ENCODE measurements at places on chromosomes 5 and 9. TPM values are rescaled to one million over a fixed set of nuclear protein-coding genes. Genes with fewer than 3 reads are reported as not detected.

Gene AHRR
- total RNA-seq: 0.14 TPM

DNA sequence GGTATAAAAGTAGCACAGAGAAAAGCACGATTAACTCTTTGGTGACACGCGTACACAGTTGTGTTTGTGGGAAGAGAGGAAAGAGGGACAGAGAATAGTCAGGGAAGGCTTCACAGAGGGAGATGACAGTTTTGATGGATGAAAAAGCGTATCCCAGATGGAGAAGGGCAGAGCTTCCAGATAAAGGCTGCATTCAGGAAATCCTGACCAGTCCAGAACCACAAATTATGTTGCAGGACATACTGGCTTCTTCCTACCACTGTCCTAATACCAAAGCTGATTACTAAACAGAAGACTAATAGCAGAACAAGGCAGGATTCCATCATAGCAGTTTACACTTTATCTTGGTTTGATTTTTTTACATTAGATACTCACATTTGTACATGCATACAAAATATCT is 34.5 kb downstream of the SLC31A2 start:
- no peak for DNase-seq

Gene TAF9
- 51.3 TPM for total RNA-seq

Gene AJM1
- total RNA-seq: 2.1 TPM

Gene DROSHA
- 18.6 TPM for total RNA-seq

Gene CDH6
- total RNA-seq: not detected

- DNase-seq: no peak
Measured at GRCh38 chr9:135827866-135828580, 79.3 kb downstream of the CAMSAP1 start.

Gene ANGPTL2
- not detected for total RNA-seq

DNA sequence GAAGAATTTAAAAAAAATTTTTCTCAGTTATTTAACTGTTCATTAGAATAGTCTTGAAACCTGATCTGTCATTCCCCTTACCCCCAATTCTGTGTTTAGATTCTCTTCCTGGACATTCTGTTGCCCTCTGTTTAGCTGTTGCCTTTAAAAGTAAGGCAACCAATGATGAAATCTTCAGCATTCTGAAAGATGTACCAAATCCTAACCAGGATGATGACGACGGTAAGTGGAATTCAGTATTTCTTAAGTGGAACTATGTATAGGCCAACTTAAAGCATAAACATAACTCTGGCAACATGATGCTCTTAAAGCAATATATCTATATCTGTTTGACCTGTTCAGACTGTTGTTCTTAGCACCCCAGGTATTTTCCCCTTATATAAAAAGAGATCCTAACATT is 27.2 kb downstream of the NCBP1 start:
- DNase-seq: no peak

DNA sequence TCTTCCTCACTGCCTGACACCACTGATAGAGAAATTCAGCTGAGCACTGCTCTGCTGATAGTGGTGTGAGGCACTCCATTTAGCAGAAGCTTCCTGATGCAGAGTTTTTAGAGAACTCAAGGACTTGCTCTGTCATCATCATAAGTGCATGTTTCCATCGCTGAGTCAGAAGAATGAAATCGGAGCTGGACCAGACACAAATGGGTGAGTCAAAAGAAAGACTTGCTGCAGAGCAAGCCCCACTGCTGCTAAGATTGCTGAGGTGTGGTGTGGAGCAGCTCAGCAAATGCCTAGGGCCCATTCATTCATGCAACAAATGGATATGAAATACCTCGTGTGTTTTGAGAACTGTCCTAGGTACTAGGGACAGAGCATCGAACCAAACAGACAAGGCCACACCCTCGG is 410.2 kb upstream of the SLC30A5 start:
- DNase-seq: no peak

GRCh38 chr9:135663451-135663770 is 302 bp downstream of the LCN9 start:
- DNase-seq: no peak

Gene MCC
- total RNA-seq: 4.3 TPM

Gene FAM200C
- total RNA-seq: 0.14 TPM

GRCh38 chr9:2674141-2674824 is 43.0 kb upstream of the KCNV2 start:
- no peak for DNase-seq

GRCh38 chr9:8857068-8857925 is 1057.7 kb upstream of the DMAC1 start:
- no peak for DNase-seq

Gene AK8
- total RNA-seq: not detected

GRCh38 chr5:168209997-168210396 is 81.4 kb upstream of the WWC1 start:
- DNase-seq: no peak

- DNase-seq: no peak
Measured at GRCh38 chr5:83740741-83741140, 20.1 kb upstream of the HAPLN1 start.

DNA sequence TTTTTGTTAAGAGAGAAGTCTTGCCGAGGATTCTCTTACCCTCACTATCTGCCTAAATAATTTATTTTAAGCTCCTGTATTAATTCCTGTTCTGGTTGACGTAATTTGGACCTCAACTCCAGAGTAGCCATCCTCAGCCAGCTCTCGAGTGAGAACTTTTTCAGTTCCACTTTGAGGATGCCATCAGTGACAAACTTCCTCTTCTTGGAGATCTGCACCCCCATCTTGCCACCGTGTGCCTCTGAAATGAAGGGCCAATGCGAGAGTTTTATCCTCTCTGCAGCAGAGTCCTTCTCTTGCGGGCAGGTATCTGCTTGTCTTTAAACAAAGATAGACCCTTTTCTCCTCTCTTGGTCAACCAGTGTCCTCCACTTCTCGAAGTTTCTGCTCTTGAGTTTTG is 19.5 kb upstream of the TMEM174 start:
- no peak for DNase-seq

DNA sequence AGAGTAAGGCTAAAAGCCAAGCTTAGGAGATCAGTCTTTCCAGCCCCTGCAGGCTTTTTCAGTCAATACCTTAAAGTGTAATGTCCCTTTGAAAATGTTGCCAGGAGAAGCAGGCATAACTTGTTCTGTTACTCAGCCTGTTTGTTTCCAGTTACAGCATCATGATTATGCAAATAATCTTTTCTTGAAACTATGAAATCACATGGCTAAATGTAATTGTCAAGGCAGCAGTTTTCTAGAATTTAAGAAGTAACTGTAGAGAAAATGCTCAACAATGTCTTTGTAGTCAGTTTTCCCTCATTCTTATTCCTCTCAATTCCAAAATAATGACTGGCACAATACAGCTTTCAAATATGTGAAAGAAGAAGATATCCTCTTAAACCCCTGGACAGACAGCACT is 1.9 kb upstream of the GPR107 start:
- no peak for DNase-seq

Gene PPP3R2
- total RNA-seq: not detected

- no peak for DNase-seq
Measured at GRCh38 chr5:78719504-78720219, 71.1 kb upstream of the LHFPL2 start.

Gene S100Z
- total RNA-seq: not detected

- no peak for DNase-seq
Measured at GRCh38 chr5:133892774-133893173, 75.7 kb downstream of the C5orf15 start.

Gene NIPBL
- 119 TPM for total RNA-seq

DNA sequence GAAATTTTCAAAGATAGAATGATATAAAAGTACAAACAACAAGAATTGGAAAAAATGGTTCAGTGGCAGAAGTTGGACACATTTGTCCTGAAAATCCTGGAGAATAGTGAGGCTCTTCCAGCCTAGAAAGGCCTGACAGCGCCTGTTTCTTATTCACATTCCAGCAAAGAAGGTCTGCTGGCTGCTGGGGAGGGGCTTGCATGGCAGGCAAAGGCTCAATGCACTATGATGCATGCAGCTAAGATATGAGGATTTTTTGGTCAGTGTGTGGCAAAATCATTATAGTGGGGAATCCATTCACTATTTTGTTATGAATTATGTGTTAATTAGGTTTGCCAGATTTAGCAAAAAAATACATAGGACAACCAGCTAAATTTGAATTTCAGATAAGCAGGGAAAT is 243.9 kb upstream of the SLC30A5 start:
- no peak for DNase-seq

DNA sequence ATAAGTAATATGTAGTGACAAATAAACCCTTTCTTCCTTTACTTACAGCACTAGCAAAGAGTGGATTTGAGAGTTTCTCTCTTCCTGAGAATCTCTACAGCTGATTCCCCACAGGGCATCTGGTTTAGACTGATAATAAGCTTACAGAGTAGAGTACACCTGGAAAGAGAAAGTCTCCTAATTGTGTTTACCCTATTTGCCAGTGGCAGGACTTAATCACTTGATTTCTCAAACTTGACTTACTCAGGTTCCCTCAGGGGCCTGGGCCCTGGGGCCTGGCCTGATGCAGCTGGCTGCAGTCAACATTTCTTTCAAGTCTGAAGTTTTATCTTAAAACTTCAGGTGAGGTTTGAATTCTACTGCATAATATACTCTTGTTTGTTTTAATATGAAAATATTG is 38.0 kb upstream of the UBTD2 start:
- no peak for DNase-seq

Gene ENTPD2
- not detected for total RNA-seq

Gene CREBRF
- total RNA-seq: 92.9 TPM

Gene GZMA
- total RNA-seq: 13.4 TPM

GRCh38 chr5:93189707-93190120 is 391.3 kb downstream of the NR2F1-AS1 start:
- no peak for DNase-seq

- no peak for DNase-seq
Measured at GRCh38 chr5:172534229-172535107, 80.1 kb upstream of the SH3PXD2B start.

GRCh38 chr5:54186912-54187445 is 123.4 kb downstream of the ARL15 start:
- DNase-seq: no peak

- DNase-seq: no peak
Measured at GRCh38 chr5:149453618-149454415, 74.7 kb upstream of the IL17B start.

DNA sequence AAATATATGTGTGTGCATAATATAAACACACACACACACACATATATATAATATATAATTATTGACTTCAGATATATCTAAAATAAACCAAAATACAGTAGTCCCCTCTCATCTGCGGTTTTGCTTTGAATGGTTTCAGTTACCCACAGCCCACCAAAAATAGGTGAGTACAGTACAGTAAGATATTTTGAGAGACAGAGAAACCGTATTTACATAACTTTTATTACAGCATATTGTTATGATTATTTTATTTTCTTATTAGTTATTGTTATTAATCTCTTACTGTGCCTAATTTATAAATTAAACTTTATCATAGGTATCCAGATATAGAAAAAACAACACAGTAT is 564.2 kb downstream of the ACTL7B start:
- no peak for DNase-seq

GRCh38 chr5:169610606-169611005 is 26.5 kb upstream of the DOCK2 start:
- no peak for DNase-seq

Gene SLC44A1
- total RNA-seq: 2.4 TPM

DNA sequence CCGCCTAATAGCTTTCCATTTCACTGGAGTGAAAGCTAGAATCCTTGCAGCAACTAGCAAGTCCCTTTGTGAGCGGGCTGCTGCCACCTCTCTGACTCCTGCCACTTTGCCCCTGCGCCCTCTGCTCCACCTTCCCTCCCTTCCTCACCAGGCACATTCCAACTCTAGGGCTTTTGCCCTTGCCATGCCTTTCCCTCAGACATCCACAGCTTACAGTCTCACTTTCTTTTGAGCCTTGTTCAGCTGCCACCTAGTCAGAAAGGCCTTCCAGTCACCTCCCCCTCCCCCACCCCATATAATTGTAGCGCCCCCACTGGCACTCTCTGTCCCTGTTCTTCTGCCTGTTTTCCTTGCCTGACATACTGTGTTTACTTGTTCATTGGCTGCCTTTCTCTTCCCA is 31.0 kb downstream of the CYSTM1 start:
- DNase-seq: no peak

DNA sequence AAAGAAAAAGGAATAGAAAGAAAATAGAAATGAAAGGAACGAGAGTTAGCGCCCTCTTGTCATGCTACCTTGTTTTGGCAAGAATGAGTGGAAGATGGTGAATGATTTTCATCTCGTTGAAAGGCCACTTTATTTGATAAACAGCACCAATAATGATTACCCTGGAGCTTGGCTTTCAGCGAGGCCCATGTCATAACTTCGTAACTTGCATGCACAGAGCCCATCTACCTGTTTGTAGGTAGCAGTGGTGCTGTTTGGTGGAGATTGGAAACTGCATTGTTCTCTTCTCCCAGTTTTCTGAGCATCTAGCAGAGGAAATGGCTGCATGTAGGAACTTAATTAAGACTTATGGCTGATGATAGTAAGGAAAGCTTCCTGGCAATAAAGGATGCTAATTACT is 59.3 kb downstream of the NPR3 start:
- no peak for DNase-seq

DNA sequence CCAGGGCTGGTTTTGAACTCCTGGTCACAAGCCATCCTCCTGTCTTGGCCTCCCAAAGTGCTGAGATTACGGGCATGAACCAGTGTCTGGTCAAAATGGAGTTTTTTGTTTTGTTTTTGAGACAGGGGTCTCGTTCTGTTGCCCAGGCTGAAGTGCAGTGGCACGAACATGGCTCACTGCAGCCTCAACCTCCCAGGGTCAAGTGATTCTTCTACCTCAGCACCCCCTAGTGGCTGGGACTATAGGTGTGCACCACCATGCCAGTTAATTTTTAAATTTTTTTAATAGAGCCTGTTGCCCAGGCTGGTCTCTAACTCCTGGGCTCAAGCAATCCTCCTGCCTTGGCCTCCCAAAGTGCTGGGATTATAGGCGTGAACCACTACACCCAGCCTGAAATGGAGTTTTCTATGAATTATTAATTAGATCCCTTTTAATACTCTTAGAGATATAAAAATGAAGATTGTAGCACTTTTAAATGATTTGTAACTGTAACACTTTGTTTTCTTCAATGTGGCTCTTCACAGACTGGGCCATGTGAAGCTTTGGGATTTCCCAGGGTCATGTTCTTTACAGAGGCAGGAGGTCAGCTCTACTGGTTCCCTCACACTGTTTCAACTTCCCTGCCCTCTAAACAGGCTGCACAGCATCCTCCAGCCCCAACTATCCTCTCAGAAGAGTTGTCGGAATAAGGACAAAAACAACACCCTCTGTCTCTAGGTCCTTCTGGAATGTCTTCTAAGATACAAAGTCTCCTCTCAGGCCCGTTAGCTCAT is 32.7 kb upstream of the SPARC start:
- DNase-seq: no peak

- no peak for DNase-seq
Measured at GRCh38 chr9:101562966-101563365, 29.3 kb downstream of the RNF20 start.

- DNase-seq: no peak
Measured at GRCh38 chr9:14326264-14326826, 12.4 kb upstream of the NFIB start.
